ENCODE measurements at places on chromosomes 16 and 17.
A peak's percentile ranks its signal among the peaks of the same experiment; 100 is the strongest.

DNA sequence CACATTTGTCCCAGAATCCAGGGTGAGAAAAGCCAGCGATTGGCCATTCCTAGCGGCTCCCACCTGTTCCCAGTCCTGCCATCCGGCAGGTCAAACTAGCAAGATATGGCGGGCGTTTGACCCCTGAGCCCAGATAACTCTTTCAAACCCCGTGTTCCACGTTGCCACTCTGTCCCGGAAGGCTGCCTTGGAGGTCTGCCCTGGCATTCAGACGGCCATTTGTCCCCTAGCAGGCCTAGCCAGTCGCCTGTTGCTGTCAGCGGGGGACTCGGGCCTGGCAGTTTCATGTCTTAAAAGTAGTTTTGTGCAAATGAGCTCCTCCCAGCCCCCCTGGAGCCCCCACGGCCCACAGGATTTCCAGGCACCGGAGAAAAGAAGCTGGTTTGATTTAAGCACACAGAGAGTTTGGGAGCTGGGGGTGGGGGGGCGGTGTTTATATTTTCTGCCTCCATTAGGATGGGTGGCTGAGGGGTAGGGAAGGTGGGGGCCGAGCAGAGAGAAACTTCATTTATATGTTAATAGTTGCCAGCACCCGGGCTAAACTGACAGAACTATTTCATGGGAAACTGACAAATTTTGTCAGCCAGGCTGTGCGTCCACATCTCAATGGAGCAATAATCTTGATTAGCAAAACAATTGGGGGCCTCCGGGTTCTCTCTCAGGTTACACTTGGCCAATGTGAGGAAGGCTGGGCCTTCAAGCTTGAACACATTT lies 240.9 kb upstream of the SALL1 start:
- no peak for DNase-seq

GRCh38 chr17:39549747-39550573 lies 57.8 kb downstream of the NEUROD2 start:
- DNase-seq = no peak

- DNase-seq = peak; percentile 9
These were observed 17.3 kb upstream of the EEF2K start for GRCh38 chr16:22188595-22189442.

DNA sequence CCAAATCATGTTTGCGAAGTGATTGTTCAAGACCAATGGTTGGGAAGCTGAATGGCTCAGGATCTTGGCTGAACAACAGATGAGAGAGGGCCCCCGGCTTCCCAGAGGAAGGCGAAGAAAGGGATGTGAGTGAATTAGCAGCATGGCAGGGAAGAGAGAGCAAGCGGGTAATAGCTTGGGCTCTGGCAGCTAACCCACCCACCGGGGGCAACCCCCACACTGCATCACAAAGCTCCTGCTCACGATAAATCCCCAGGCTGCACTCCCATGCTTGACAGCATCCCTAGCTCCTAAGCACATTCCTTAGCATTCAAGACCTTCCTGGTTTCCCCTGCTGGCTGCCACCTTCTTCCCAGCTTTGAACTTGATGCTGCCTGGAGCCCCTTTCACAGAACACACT lies 26.2 kb upstream of the EMP2 start:
- no peak for DNase-seq

DNA sequence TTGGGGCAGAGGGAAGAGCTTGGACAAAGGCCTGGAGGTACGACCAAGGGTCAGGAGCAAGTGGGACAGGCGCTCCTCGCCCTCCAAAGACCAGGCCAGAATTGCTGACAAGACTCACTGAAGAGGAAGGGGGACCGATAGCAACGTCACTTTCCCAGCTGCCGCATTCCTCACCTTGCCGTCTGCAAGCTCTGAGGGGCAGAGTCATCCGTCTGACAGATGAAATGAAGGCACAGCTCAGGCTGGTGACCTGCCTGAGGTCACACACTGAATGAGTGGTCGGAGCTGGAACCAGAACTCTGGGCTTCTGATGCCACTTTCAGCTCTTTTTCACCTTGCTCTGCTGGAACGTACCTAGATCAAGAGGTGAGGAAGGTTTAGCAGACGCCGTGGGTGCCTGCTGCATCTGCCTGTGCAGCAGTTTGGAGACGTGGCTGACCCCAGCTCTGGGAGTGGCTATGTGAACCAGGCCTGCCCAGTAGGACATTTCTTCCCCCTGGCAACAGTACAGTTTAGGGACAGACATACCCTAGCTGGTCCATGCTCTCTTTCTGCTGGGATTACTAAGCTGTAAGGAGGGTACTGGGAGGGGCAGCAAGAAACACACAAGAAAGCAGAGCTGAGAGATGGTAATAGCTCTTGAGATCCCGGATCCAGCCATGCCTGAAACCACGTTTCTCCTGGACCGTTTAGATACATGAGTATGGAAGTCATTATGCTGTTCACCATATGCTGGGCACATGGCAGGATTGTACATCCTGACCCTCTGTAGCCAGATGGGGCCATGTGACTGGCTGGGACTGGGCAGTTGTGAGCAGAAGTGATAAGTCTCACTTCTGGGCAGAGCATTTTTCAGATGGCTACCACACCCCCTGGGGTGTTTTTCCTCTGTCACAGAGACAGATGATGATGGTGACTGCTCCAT lies 50.9 kb downstream of the IL21R start:
- no peak for DNase-seq

- DNase-seq = no peak
These were observed 27.1 kb downstream of the PMP22 start for GRCh38 chr17:15238057-15238456.

DNA sequence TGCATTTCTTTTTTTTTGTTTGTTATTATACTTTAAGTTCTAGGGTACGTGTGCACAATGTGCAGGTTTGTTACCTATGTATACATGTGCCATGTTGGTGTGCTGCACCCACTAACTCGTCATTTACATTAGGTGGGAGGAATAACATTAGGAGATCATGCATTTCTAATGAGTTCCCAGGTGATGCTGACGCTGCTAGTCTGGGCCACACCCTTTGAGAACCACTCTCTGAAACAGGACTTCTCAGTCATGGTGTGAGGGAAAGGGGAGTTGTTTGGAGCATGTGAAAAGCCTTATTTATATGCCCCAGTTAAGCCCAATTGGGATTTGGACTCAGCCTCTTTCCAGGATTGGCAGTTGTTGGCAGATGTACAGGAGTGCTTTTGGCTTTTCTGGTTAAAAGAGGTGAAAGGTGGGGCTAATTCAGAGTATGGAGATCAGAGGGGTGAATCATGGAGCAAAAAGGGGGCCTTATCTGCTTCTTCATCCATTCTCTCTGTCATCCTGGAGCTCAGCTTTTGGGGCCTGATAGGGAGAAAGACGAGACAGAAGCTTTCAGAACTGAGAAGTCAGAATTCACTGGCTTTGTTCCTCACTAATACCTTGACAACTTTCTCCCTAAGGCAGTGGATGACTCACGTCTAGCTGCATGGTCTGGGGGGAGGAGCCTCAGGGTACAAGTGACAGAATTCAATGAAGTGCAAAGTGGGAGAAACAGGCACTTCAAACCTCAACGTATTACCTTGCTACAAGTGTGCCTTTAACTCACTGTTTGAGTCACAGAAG lies 180.0 kb upstream of the CACNG3 start:
- no peak for DNase-seq

- no peak for DNase-seq
These were observed 818 bp downstream of the DPH1 start for GRCh38 chr17:2030779-2031163.

DNA sequence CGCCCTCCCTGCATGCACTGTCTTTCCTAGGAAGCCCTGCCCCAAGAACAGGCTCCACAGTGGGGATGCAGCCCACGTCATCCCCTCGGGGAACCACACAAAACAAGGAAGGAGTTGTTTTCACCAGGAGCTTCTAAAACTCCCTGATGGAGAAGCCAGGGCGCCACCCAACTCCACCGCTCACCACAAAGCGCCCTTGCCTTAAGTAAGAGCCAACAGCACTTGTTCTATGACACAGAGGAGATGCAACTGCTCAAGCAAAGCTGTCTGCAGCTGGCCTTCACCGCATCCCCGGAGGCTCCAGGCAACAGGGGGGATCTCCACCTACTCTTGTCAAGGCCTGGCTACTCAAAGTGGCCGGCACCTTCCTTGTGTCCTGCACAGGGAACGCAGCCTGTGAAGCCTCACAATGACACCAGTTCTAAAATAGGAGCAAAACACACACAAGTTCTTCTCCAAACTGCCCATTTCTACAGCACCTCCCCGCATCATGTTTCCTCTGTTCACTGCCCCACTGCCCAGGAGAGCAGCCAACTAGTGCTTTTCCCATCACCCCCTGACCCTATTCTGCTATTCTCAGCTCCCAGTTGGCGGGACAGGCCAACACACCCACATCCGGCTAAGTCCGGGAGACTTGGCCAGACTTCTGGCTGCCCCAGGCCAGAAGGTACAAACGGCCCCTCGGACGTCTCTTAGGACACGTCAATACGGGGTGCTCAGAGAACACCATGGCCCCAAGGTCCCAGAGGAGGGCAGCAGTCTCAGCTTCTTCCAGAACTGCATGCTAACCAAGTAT lies 24.2 kb downstream of the MPG start:
- DNase-seq = no peak

GRCh38 chr17:77957235-77957856 lies 1.2 kb upstream of the TNRC6C start:
- no peak for DNase-seq

DNA sequence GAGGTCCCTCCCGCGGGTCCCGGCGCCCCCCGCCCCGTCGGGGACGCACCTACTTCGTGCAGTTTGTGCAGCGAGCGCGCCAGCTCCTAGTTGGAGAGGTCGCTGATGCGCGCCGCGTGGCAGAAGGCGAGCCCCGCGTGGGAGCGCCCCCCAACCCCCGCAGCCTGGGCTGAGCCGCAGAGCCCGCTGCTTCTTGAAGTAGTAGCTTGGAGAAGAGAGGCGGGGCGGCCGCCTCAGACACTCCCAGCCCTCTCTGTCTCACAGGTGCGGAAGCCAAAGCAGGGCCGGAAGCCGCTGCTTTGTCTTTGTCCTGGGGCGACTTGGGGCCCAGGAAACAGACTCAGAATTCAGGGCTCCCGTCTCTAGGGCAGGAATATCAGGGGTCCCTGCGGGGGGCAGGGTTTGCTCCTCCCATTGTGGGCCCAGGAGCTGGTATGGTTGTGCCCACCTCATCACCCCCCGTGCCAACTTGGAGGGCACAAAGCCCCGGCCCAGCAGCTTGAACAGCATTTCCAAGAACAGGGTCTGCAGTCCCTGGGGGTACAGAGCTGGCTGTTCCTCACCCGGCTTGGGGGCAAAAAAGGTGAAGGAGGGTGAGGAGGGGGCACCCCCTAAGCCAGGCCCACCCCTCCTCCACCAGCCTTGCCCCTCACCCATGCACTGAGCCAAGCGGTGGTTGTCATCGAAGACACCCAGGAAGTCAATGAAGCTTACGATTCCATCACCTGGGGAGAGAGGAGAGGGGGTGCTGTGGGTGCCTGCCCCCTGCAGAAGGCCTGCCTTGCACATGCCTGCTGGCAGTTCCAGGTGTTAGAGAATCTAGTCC lies 13.5 kb downstream of the SPATA32 start:
- DNase-seq = no peak
